ENCODE measurements at places on chromosomes 3 and 15.

DNA sequence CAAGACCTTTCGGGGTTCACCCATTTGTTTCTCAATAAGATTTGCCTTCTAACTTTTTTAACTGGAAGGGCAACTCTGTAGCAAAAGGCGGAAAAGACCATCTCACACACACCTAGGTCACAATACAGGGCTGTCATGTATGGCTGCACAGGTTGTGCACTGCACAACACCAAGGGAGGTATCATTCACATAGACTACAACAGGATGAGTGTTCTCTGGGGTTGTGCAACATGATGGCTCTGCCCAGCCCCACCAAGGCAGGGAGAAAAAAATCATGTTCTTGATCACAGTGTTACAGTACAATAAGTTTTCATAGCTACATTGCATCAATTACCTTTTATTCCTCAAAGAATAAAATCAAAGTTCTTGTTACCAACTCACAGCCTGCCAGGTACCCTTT, 52.8 kb downstream of the ANXA2 start:
- DNase-seq: no peak

GRCh38 chr3:150996731-150997130, 24.2 kb upstream of the CLRN1 start:
- DNase-seq: no peak

DNA sequence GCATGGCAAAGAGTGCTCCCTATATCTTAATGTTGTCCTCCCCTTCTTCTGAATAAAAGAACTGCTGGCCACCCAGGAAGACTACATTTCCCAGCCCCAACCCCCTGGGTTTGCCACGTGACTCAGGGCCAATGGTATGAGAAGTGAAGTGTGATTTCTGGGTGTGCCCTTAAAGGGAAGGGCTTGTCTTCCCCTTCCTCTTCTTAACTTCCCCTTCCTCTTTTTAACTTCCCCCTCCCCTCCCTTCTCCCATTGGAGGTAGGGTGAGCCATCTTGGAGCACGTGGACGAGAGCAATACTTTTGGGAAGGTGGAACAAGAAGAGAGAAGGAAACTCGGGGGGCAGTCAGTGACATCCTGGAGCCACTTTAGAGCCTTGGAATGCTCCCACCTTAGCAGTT, 6.8 kb upstream of the KBTBD12 start:
- no peak for DNase-seq

DNA sequence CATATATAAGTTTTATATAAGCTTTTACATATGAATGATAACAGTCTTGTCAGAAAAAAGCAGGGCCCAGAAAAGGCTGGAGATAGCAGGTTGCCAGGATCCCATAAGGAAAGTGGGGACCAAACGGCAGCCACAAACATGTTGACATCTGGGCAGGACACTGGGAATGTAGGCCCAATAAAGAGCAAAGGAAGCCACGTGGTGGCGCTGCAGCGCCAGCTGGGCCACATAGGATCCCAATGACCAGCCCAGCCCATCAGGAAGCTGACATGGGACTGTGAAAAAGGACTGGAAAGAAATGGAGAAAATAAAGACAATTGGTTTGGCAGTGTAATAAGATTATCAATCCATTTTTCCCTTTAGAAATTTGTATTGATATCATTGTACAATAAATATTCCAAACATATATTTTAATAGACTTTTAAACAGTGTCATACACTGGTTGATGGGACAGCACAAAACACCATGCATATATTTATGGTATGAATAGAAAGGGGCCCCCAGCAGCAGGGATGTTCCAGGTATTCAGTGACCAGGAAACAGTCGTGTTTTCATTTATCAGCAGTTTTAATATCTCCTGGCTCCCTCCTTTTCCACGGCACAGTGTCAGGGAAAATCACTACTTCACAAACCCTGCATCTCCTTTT, 89.0 kb upstream of the STRIT1 start:
- peak; percentile 39 for DNase-seq

DNA sequence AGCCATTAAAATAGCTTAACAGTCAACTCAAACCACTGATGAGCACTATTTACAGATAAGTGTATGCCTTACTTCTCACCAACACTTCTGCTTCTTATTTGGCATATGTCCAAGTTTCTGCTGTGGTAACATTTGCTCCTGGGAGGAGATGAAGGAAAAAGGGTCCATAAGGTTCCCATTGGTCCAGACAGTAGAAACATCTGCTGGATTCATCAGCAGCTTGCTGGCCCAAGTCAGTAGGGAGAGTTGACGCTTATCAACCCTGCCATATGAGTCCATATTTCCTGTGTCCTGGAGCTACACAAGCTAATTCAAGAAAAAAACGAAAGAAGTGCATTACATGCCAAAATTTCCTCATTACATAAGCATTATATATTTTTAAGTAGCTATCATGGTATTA, 824.5 kb downstream of the CADM2 start:
- no peak for DNase-seq

DNA sequence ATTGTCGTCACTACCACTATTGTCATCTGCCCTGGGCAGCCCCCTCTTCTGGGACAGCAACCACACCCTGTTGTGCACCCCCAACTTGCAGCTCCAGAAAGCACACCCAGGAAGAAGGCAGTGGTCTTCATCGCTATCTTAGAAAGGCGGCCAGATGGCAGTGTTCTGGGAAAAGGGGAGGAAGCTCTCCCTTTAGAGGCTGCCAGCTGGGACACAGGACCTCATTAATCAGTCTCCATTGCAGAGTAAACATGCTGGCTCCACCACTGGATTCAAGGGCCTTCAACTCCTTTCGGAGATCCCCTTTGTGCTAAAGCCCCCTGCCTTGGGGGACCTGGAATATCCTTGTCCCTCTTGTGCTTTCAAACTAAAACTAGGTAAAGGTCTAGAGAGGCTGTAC, 199.3 kb upstream of the LINGO1 start:
- no peak for DNase-seq

DNA sequence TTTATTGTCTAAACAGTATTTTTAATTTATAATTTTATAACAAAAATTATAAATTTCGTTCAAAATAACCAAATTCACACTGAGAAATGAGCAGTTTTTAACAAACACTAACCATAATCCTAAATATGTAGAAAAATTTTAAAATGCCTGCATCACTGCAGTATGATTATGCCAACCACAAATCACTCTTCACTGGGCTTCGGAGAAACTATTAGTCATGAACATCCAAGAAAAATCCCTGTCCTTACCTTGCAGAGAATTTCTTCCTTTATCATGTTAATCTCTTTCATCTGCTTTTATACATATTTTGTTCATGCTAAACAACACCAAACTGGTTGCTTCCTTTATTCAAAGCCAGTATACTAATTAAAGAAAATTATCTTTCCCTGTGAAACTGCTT, 511.0 kb upstream of the ALCAM start:
- no peak for DNase-seq

GRCh38 chr3:124600765-124601164, 129.5 kb upstream of the UMPS start:
- no peak for DNase-seq

GRCh38 chr15:87877114-87877810, 379.3 kb downstream of the NTRK3 start:
- no peak for DNase-seq

GRCh38 chr3:187748050-187748481, 2.8 kb upstream of the BCL6 start:
- peak; percentile 91 for DNase-seq

GRCh38 chr3:72213296-72214065, 428.5 kb upstream of the PROK2 start:
- no peak for DNase-seq

DNA sequence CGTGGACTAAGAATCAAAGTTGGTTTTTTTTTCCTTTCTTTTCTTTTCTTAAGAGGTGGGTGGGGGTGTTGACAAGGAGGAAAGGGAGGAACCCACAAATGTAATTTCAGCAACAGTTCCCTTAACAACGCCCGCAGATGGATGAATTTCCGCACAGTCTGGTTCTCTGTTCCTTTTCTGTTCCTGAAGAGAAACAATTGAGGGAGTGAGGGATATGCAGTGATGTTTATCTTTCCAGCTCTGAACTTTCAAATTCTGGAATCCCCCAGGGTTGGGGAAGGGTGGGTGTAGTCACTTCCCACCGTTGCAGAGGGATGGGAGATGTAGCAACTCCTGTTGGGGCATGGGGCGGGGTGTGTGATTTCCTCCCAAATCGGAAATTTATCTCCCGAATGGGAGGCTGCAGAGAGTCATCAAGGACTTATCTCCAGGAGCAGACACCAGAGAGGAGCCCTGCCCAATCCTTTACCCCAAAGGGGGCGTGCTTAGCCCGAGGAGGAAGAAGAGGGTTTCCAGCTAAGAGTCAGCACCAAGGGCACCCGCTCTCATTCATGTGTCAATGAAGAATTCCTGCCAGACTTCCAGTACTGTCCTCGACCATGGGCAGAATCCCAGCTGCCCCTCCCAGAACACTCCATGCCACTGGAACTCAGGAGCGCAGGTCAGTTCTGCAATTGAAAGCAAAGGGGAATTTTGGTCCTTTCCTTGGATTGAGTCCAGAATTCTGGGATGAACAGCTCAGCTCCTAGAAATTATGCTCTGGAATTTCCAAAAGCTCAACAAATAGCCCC, 35.0 kb upstream of the CFAP161 start:
- no peak for DNase-seq

- no peak for DNase-seq
These were observed 494.7 kb upstream of the NECTIN3 start for GRCh38 chr3:110576960-110577359.

DNA sequence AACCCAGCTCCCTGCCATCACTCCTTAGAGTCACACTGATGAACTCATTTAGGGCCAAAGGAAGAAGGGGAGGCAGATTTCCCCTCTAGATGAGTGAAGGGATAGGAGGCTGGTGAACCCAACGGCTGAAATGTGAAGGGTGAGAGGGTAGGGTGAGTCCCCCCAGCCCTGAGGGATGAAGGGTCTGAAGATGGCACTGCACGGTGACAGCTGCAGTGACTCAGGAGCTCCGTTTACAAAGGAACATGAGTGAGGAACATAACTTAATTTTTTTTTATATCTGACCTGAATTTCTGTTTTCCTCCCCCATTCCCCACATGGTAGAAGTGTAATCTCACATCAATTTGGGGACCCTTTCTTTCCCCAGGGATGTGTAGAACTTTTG, 14.0 kb downstream of the SNX33 start:
- no peak for DNase-seq

GRCh38 chr15:31270767-31271166, 55.9 kb upstream of the KLF13 start:
- DNase-seq: no peak

Measured in left renal pelvis (tissue), 4 donors.